ENCODE measurements at places on chromosomes 4 and X.

GRCh38 chr4:184805462-184806228 lies 20.1 kb downstream of the ACSL1 start:
- DNase-seq = no peak

GRCh38 chr4:121308328-121308663 lies 72.5 kb downstream of the QRFPR start:
- DNase-seq = no peak

DNA sequence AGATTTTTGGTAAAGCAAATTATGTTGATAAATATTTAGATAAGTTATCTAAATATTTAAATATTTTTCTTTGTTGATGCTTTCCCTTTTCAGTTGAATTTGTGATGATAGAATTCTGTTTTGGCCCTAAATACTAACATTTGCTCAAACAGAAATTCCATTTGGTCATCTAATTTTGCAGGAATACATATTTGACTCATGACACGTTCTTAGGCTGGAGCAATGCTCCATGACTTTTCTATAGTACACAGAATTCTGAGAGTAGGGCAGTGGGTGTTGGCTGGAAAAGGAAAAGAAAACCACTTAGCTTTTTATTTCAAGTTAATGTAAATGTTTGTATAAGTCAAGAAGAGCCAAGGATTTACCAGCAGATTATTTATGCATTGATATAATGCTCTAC lies 58.6 kb upstream of the GK2 start:
- no peak for DNase-seq

DNA sequence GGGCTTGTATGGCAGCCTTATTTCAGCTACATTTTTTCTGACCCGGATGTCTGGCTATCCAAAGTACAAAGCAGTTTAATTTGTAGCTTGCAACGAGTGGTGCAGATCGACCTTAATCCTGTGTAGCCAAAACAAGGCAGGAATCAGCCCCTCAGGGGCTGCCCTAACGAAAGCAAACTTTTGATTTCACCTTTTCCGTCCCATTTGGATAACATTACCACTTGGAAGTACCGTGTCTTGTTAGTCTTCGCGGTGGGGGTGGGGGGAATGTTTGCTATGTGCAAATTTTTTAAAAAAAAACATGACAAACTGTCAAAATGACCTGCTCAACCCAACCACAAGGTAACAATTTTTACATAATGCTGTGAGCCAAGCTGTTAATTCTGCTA lies 766 bp upstream of the DNAJB14 start:
- DNase-seq = no peak

- DNase-seq = no peak
Measured at GRCh38 chr4:86608757-86609375, 14.8 kb downstream of the PTPN13 start.

DNA sequence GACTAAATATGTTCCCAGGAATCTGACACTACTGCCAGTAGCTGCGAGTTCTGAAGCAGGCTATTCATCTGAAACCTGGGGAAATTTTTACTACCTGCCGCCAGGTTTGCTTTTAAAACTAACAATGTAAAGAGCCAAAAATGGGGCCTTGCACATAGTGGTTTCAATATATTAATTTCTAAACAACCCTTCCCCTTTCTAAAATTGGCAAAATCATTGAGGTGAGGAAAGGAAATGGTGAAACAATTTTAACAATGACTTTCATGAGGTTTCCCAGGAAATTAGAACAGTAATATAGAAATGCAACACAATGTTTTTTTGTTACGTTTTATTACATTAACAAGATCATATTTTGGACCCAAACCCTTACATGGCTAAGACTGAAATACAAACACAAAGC lies 21.3 kb downstream of the FANCB start:
- no peak for DNase-seq

DNA sequence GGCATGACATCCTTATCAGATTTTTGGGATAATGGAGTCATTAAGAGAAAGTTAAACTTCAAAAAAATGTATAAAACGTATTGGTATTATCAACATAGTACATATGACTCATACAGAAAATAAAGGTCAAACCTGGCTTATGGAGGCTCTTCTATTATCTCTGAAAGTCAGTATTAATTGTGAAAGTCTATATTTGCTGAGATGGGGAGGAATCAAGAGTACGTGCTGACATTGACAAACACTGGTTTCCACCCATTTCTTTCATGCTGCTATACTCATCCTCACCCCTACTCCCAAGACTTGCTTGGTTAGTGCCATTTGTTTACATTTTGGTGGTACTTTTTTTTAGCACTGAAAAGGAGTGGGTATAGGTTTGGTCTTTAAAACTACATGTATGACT lies 30.8 kb upstream of the PLA2G12A start:
- DNase-seq = no peak
